ENCODE measurements at places on chromosomes 7 and 10.

DNA sequence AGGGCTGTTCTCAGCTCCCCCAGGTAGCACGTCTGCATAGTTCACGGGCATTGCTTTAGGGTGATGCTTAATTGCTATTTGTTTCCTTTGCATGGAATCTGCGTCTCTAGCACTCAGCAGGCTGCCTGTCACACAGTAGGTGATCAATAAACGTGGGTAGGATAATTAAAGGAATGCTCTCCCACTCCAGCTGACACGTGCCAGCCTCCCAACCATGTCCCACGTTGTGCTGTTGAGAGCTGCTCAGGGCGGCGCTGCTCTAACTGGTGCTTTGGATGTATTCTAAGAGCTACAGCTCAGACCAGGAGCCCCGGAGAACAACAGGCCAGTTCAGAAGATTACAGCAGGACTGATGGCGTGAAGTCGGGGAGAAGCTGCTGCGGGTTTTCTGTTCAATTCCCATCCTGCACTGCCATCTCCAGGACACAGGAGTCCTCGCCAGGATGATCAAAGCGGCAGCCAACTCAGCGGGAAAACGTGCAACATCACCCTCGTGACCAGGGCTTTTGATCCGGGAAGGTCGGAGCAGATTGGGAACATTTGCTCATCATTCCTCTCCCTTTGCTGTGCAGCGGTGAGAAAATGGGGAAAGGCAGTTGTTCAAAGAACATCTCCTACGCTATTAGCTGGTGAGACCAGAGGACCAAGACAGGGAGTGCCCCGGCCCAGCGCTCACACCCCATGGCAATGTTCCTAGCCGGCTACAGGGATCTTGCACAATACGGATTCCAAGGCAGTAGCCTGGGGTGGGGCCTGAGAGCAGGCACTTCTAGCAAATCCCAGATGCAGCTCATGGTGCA is 50.5 kb upstream of the FOXK1 start:
- peak; percentile 96 for DNase-seq

GRCh38 chr10:100790761-100791208 is 45.4 kb downstream of the PAX2 start:
- peak; percentile 22 for DNase-seq

DNA sequence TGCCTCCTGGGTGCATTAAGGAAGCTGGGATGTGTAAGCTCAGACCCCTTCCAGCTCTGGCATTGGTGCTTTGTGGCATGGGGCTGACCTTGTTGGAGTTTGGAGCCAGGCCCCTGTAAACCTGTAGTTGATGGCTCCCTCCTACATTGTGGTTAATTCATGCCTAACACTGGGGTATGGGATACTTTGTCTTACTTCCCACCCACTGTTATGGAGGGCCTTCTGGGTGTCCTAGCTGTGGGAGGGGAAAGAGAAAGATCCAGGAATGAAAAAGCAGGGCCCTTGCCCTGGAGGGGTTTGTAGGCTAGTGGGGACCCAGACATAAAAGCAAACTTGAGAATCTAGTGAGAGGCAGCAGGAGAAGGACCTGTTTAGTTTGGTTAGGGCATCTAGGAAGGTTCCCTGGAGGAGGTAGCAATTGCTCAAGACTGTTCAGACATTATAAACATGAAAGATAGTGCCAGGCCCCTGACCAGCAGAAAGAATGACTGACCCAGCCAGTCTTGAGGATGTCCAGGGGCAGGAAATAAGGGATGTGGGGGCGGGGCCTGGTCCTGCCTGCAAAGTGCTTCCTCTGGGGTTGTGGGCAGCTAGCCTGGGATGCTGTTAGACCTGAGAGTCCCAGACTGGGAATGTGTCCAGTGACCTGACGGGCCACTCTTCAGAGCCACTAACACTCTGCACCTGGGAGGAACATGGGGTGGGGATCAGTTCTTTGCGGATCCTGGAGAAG is 6.6 kb downstream of the ADAMTS14 start:
- no peak for DNase-seq

DNA sequence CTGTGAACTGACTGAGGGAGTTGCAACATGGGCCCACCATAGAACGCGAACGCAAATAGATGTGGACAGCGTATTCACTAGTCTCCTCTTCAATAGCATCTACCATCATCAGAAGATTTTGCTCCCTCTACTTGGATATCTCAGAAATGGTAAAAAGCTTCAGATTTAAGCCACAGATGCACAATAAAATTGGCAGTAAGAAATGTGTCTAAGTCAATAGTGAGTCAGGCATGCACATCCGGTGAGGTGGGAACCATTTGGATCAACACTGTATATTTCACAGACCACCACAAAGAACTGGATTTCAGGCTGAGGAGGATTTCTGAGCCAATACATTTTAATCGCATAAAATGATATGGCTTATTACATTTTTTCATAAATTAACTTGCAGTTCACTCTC is 111.5 kb upstream of the ADAM12 start:
- DNase-seq = no peak

GRCh38 chr7:46687203-46687602 is 766.1 kb upstream of the IGFBP3 start:
- DNase-seq = no peak

- DNase-seq = no peak
Measured at GRCh38 chr7:35658606-35659201, 36.2 kb downstream of the HERPUD2 start.

GRCh38 chr7:112082306-112082705 is 123.9 kb downstream of the DOCK4 start:
- DNase-seq = no peak

DNA sequence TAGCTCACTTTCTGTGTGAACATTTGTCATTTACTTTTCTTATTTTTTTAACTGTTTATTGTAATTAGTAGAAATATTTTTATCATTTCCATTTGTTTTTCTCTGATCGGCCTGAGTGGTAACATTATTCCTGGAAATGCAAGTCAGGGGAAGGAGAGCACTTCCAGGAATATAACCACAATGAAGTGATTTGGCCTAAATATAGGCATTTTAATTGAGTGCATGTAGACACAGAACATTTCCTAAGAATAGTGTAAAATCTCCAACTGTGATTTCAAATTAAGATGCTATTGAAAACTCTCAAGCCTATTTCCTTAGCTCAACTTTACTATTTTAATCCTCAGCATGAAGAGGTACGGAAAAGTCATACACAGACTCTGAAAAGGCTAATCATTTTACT is 86.5 kb upstream of the SKAP2 start:
- no peak for DNase-seq

- no peak for DNase-seq
Measured at GRCh38 chr10:110360857-110361474, 56.2 kb upstream of the SMNDC1 start.

GRCh38 chr7:47095946-47096345 is 486.0 kb downstream of the TNS3 start:
- no peak for DNase-seq

DNA sequence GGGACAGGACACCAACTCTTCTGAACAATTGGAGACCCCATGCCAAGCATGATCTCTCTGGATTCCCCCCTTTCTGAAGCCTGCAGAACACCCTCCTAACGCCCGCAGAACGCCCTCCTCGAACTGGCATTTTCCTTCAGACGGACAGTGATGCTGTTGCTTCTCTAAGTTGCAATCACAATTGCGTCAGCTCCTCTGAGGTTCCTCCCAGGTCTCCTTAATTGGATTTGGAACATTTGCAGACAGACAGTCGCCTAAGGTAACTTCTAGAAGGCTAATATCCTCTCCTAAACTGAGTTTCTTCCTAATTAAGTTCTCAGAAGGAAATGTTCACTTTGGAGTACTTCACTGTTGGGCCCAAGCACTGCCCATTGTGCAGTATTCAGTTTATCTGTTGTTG is 20.5 kb upstream of the SERPINE1 start:
- DNase-seq = no peak

All from ELF-1 (cell line).